SK-MEL-5 (cell line): ENCODE measurements at places on chromosomes 12 and 14. TPM values are rescaled to one million over a fixed set of nuclear protein-coding genes. Genes with fewer than 3 reads are reported as not detected.
A peak's percentile ranks its signal among the peaks of the same experiment; 100 is the strongest.

- DNase-seq, result no peak
Measured at GRCh38 chr12:49868952-49869815, 26.3 kb upstream of the BCDIN3D start.

DNA sequence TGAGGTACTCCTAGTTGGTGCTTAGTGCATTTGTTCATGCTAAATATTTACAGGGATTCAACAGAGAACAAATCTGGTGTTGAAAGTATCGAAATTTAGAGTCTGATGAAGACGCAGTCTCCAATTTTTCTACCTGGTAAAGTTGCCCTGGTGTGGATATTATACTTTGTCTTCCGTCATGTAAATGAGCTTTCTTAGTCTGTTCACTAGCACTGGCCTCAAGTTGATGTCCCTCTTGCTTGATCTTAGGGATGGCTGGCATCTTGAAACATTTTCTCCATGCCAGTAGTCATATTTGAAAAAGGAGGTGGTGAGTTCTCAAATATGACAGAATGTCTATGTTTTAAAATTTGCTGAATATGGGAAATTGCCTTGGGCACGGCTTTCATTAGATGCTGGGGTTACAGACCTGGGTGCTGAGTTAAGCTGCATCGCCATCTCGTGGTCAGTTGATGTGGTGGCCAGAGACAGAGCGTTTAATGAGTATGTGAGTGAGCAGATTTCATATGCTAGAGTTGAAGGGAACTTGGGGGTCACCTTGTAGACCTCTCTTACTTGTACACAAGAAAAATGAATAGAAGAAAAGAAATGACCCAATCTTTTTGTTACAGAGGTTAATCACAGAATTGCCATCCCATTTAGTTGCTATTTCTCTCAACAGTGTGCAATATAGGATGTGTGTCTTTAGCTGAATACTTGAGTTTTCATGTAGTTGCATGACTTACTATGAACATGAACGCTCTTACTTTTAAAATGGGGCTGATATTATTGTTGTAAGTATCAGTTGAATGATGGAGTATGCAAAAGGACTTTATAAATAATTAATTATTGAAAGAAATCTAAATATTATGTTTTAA is 172.8 kb upstream of the DCN start:
- peak; percentile 91 for DNase-seq

- no peak for DNase-seq
Measured at GRCh38 chr12:10031321-10031720, 839 bp downstream of the CLEC9A start.

- no peak for DNase-seq
Measured at GRCh38 chr12:129549656-129550055, 354.2 kb downstream of the TMEM132D start.

DNA sequence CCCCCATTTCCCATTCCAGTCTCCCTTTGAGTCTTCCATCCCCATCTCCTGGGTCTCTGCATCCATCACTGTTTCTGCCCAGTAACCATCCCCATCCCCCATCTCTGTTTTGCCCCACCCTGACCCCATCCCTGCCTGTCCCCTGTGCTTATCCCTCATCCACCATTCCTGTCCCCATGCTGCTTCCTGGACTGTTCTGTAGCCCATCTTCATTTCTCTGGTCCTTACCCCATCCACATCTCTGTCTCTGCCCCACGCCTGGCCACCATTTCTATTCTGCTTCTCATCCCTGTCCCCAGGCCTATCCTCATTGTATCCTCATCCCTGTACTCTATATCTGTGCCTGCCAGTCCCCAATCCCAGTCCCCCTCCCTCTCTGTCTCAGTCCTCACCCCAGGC is 4.2 kb downstream of the NXPH4 start:
- no peak for DNase-seq

DNA sequence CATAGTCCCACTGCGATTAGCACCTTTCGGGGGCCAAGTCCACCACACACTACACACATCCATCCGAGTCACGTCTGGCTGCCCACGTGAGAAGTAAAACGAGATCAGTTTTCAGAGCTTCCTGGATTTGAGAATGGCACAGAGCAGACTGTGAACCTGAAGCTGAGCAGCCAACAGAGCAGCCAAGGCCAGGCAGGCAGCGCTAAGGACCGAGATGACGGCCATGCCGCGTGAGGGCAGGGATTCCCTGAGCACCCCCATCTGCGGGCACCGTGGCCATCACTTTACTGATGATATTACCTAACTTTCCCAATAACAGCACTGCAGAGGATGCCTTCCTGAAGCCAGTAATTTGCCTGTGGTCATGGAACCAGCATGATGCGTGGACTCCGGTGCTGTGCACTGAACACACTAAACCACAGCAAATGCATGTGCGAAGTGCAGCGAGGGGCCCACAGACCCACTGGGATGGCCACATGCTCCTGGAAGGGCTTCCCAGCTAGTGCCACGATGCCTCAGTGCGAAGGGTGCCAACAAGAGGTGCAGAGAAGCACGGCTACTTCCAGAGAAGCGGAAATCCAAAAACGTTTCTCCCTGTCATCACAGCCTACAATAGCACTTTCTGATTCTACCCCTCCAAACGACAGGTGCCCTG is 56.0 kb downstream of the RNF34 start:
- no peak for DNase-seq

- DNase-seq, result no peak
Measured at GRCh38 chr14:94601884-94602391, 10.3 kb upstream of the SERPINA3 start.

DNA sequence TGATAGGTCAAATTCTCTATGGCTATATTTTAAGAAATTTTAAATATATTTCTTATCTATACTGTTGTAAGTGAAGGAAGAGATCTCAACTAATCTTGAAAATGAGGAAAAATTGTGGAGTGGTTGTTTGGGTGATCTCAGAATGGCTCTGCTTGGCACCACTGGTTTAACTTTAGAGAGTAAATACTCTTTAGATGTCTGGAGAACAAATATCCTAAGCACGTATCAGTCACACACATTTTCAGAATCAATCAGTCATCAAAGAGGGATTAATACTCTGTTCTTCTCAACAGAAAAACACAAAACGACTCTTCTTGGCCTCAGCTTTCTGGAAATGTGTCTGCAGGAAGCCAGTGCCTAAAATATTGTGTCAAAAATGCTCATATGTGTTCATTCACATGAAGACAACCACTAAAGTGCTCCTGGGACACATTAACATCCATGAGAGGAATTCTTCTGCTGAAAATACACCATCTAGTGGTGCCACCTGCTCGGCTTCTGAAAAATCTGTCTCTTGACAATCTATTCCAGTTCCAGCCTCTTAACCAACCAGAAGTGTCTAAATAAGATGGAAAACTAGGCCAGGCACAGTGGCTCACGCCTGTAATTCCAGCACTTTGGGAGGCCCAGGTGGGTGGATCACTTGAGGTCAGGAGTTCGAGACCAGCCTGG is 81.1 kb upstream of the CCDC198 start:
- DNase-seq, result peak; percentile 37

GRCh38 chr14:97703006-97703760 is 906.0 kb downstream of the VRK1 start:
- DNase-seq, result no peak

- peak; percentile 48 for DNase-seq
Measured at GRCh38 chr12:2752676-2753371, 41.9 kb upstream of the FKBP4 start.

DNA sequence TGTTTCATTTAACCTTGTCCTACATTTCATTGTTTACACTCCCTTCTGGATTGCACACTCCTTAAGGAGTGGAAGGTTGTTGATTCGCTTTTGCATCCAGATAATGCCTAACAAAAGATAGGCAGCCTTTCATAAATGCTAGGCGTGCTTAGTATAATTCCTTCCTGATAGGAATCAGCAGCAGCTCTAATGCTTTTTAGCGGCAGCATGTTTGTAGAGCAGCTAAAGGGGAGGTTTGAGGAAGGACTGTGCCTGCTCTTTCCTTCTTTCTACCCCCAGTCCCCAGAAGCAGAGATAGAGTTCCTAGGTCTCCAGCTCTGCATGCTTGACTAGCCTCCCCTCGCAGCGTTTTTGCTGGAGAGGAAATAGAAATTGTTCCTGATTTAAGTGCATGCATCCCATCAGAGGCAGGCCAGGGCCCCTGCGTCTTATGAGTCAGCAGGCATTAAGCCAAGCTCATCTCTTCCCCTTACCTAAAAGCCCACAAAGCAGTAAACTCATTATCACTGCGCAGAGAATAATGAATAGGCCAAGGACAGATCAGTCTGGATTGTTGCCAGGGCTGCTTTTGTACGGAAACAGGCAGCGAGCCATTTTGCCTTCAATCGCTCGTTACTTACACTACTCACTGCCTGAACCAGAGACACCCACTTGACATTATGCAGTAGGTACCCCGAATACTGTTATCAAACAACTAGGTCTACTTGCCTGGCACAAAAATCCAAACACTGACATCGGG is 14.0 kb upstream of the TBPL2 start:
- DNase-seq, result peak; percentile 7

DNA sequence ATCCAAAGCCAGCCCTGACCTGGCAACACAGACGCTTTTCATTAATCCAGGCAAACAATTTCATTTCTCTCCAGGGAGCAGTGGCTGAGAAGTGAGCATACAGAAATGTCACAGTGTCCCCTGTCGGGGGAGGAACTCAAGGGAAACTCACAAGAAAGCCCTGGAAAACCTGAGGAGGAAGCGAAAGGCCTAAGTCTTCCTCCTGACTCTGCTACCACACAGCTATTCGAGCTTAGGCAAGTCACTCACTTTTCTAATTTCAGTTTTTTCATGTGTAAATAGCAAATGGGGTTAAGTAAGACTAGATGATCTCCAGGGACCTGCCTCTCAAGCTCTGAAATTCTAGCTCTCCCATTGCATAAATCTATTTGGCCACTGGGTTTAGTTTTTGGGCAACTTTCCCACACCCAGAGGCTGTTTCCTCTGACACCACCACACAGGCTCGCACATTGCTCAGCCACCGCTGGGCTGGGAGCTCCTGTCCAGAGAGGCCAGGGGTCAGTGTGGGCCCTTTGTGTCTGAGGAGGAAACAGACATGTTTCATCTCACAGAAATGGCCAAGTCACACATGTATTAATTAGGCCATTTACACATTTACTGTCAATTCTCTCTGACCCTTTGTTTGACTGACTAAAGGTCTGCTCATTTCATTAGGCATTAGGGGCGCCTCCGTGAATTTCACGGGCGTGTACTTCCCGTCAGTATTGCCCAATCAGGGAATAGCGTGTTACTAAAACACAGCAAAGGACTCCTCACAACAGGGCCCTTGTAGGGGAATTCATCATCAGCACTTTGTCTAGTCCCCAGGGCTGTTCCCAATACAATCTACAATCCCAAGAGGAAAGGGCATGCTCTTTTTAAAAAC is 9.8 kb upstream of the PNMA1 start:
- DNase-seq, result peak; percentile 95

DNA sequence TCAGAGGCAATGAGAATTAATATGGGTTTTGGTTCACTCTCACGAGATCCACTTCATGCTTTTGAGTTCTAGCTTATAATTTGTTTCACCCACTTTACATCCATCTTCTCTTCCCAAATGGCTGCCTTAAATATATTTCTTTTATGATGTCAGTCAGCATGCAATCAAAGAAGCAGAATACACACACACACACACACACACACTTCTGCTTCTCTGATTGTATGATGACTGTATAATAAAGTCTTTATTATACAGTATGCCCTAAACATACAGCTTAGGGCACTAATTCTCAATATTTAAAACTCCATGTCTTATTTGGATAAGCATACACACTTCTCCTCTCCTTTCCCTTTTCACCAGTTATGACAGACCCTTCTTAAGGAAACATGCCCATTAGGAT is 6.7 kb upstream of the ETV6 start:
- DNase-seq, result no peak

DNA sequence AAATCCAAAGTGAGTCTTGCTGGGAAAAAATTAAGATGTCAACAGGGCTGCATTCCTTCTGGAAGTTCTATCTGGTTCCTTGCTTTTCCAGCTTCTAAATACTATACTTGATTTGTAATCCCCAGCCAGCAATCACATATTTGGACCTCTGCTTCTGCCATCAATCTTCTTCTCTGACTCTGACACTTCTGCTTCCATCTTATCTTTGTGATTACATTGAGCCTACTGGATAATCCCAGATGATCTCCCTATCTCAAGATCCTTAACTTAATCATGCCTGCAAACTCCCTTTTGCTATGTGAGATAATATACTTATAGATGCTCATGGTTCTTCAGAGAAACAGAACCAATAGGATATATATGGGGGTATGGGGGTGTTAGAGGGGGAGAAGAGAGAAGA is 49.9 kb upstream of the ZDHHC17 start:
- no peak for DNase-seq

DNA sequence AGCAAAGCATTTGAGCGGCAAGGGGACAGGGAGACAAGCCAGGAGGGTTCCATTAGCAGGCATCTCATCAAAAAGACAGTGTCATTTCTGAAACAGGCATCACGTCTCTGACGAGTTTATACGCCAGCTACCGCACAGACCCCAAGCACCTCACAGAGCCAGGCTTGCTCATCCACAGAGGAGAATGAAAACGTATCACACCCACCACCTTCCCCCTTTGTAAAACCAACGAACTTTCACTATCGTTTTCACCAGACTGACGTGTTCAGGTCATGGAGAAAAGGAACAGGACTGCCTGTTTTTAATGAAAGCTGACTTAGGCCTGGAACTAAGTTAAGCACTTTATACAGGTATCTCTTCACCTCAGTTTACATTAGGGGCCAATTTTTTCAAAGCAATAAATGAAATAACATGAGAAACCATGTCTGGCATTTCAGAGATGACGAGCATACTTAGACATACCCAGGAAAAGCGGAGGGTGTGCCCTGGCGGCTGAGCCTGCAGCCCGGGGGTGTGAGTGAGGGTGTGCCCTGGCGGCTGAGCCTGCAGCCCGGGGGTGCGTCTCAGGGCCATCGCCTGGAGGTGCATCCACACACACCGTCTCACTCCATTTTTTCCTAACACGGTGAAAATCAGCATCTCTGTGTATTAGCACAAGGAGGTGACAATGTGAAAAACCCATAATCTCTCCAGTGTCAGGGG is 41.9 kb downstream of the STX2 start:
- no peak for DNase-seq

GRCh38 chr12:113262710-113263109 is 41.4 kb downstream of the TPCN1 start:
- no peak for DNase-seq

- no peak for DNase-seq
Measured at GRCh38 chr12:102757154-102757881, 159.7 kb downstream of the PAH start.

- DNase-seq, result no peak
Measured at GRCh38 chr12:43357141-43357540, 194.9 kb downstream of the ADAMTS20 start.

- no peak for DNase-seq
Measured at GRCh38 chr14:99512571-99513182, 31.5 kb downstream of the CCNK start.

GRCh38 chr14:47596860-47597259 is 78.5 kb downstream of the MDGA2 start:
- DNase-seq, result no peak

DNA sequence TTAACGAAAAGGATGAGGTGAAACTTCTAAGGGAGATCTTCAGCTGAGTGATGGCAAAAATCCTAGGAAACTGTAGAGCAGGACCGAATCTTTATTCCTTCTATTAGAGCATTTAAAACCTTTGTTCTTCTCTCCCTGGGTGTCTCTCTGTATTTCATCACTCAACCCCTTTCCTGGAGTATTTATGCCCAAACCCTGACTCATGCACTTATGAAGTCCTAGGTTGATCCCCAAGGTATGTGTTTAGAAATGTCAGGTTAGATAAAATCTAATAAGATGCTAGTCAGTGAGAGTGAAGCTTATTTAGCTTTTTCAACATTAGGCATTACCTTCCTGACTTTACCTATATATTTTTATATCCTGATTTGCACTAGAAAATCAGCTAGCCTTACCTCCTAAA is 239.8 kb upstream of the NPAS3 start:
- DNase-seq, result no peak

The TAS2R9 gene
- total RNA-seq, result not detected in 2 replicates

The TEAD4 gene
- 11.9 and 16.2 TPM in 2 replicates for total RNA-seq

The SERPINA3 gene
- total RNA-seq, result 195 and 196 TPM in 2 replicates

The SERPINA12 gene
- not detected in 2 replicates for total RNA-seq

The SPTB gene
- total RNA-seq, result 0.05 TPM in 1 of 2 replicates, not detected in the other
